Stimulated activated naive CD4-positive, alpha-beta T cell treated with Interleukin-2 at 50 U/mL for 16 hours (primary cell): ENCODE measurements at places on chromosomes 11 and 22.

- no peak for DNase-seq
Measured at GRCh38 chr11:1396375-1396841, 6.7 kb downstream of the BRSK2 start.

GRCh38 chr11:1665313-1665712 is 31.7 kb upstream of the KRTAP5-6 start:
- DNase-seq = no peak

GRCh38 chr22:35310556-35311550 is 11.2 kb downstream of the TOM1 start:
- peak; percentile 16 for DNase-seq

- no peak for DNase-seq
Measured at GRCh38 chr11:31617246-31617645, 107.7 kb downstream of the ELP4 start.

GRCh38 chr11:35661534-35661933 is 1.0 kb upstream of the TRIM44 start:
- no peak for DNase-seq

DNA sequence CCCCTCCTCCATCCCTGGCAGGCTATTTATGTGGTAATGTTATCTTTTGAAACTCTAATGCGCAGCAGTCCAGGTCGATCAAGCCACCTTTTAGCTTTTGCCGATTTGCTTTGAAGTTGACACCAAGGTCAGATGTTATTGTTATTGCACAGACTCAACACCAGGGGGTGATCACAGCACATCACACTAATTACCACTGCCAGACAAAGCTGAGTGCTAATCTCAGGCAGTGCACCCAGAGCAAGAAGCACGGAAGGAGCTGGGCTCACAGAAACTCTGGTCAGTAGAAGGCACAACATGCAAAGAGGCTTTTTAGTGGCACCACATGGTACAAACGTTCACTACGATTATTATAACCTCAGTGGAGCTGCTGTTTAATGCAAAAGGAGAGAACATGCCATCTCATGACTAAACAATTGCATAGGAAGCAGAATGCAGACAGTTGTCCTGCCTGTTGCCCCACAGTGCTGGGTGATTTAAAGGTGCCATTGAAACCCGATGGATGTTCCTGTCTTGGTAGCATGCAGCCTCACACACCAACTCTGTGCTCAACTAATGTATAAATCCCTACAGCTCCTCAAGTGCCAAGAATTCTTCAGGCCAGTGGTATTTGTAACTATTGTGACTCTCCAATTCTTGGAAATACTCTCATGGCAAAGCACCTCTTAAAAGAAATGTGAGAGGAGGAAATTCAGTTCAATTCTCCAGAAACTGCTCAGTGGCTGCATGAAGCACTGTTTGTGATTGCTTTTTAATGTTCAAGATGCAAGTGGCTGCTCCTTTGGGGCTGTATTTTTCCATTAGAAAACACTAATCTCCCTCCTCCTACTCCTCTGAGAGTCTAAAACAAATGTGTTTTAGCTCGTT is 353.9 kb upstream of the DDI1 start:
- DNase-seq = peak; percentile 1

GRCh38 chr11:41051919-41052635 is 407.4 kb downstream of the LRRC4C start:
- DNase-seq = no peak

DNA sequence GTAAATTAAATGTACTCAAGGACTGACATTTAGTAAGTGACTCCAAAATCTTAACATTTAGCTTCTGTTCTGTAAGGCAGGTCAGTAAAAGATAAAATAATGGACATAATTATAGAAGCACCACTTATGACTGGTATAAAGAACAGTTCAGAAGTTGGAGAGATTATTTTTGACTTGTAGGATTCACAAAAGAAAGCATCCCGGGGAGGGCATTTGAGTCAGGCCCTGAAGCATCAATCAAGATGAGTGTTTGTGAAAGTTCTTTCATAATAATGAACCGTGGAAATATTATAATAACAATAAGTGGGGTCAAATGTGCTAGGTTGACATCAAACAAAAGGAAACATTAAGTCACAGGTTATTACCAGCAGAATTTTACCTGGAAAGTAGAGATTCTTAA is 201.9 kb downstream of the DDX10 start:
- DNase-seq = no peak

GRCh38 chr11:44763121-44763820 is 36.5 kb downstream of the TSPAN18 start:
- no peak for DNase-seq

GRCh38 chr11:61787928-61788491 is 4.4 kb downstream of the TMEM258 start:
- no peak for DNase-seq

GRCh38 chr11:102560555-102561011 is 30.0 kb upstream of the MMP7 start:
- no peak for DNase-seq

GRCh38 chr22:19386248-19386647 is 45.3 kb downstream of the HIRA start:
- DNase-seq = no peak

- no peak for DNase-seq
Measured at GRCh38 chr22:40997520-40997919, 46.3 kb downstream of the RBX1 start.

GRCh38 chr11:129658526-129658867 is 157.2 kb upstream of the TMEM45B start:
- DNase-seq = no peak

GRCh38 chr11:99522467-99523173 is 501.9 kb downstream of the CNTN5 start:
- DNase-seq = no peak

DNA sequence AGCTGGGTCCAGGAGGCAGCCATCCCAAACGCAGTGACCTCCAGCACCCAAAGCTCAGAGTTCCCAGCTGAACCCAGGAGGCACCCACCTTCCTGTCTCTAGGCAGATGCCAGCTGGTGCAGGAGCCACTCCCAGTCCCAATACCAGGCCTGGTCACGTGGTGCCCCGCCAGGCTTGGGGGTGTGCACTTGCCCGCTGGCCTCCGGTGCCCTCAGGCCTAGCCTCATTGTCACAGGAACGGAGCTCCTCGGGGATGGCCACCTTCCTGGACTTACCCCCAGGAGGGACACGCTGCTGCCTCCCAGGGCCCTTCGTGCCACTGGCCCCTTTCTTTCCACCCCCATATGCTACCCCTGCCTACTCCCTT is 4.6 kb downstream of the BID start:
- no peak for DNase-seq

GRCh38 chr11:10937385-10937771 is 79.5 kb upstream of the ZBED5 start:
- DNase-seq = no peak

- no peak for DNase-seq
Measured at GRCh38 chr11:108796551-108796950, 131.7 kb downstream of the DDX10 start.

DNA sequence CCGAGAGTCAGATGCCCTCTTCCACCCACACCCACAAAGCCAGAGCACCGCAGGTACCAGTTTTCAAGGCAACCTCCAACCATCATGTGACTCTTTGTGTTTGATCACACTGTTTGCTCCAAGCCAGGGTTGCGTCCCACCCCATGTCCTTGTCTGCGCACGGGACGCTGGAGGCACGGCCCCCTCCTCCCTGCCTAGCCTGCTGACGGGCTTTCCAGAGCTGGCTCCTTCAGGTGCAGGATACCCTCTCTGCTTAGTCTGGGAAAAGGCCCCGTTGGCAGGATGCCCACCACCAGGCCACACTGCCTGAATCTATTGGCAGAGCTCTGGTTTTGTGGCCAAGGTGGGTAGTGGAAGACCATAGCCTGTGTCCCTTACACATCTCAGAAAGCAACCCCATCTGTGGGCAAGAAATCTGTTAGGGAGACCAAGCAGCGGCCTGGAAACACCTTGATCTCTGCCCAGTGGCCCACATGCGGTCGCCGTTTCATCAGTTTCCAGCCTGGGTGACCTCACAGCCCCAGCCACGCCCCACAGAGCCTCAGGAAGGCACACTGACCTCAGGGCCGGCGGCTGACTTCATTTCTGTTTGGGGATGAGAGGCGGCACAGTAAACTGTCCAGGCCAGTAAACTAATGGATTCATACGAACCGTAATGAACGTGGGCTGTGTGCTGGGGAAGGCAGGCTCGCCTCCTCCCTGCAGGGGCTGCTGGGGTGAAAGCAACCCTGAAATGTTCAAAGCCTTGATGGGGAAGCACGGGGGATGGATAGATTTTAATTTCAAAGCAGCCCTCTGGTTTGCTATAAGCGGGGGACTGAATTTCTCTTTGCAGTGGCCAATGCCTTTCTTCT is 25.8 kb downstream of the CDPF1 start:
- no peak for DNase-seq

- no peak for DNase-seq
Measured at GRCh38 chr11:59783632-59784090, 26.9 kb downstream of the MRPL16 start.

GRCh38 chr11:116424615-116425261 is 348.0 kb downstream of the BUD13 start:
- no peak for DNase-seq

- no peak for DNase-seq
Measured at GRCh38 chr11:116712428-116712827, 60.4 kb downstream of the BUD13 start.

- DNase-seq = no peak
Measured at GRCh38 chr11:20162824-20163782, 2.8 kb upstream of the DBX1 start.

DNA sequence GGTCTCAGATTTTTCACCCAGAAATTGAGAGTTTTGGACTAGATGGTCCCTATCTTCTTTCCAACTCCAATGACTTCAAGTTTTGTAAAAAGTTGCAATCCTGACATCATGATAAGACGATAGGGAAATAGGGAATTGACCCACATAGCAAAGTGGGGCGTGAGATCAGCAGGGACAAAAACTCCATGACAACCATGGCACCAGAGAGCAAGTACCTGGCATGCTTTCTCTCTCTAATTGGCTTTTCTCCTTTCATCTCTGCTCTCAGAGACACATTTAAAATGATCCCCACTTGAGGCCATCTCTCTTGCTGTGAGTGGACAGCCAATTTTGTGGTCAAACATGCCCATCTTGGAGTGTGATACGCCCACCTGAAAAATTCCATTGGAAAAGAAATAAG is at the start of gene OR5AN1:
OR5AN1 (plus strand) TSS at position 301 of the 400 bp plus-strand sequence. CDS start 5,564 bp downstream, outside the sequence.
- no peak for DNase-seq

GRCh38 chr11:72704028-72704782 is 30.0 kb upstream of the PDE2A start:
- no peak for DNase-seq

GRCh38 chr22:24383061-24383460 is 44.3 kb upstream of the ADORA2A start:
- no peak for DNase-seq

- DNase-seq = no peak
Measured at GRCh38 chr11:26096451-26096850, 235.5 kb upstream of the ANO3 start.

DNA sequence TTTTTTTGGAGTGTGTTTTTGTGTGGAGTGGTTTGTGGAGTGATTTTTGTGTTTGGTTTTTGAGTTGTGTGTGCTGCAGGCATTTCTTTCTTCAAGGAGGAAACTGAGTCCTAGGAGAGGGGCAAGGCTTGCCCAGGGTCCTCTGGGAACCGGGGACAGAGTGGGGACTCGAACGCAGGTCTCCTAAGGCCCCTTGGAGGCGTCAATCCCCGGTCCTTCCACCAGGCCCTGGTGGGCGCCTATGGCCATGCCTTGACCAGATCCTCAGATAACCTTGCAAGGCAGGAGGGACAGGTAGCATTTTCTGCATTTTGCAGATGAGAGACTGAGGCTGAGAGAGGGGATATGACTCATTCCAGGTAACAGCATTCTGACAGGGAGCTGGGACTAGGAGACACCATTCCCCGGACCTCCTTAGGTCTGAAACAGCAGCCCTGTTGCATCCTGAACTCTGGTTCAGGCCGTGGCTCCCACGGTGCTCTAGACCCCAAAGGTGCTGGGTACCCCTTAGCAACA is 39.1 kb downstream of the MYO7A start:
- DNase-seq = no peak

- DNase-seq = no peak
Measured at GRCh38 chr11:9016916-9017642, 13.3 kb upstream of the NRIP3 start.

DNA sequence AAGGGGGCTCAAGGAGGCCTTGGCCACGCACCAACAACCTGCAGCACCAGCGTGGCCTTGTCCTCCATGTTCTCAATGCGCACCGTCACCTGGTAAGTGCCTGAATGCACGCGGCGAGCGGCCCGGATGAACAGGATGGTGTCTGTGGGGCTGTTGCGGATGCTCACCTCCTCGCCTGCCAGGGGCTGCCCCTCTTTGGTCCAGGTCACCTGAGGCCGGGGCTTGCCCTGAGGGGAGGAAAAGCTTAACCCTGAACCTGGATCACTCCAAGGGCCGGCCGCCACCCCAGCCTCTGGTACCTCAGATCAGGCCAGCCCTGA is 19.0 kb downstream of the MYBPC3 start:
- no peak for DNase-seq

- DNase-seq = peak; percentile 20
Measured at GRCh38 chr22:37284805-37285355, 2.6 kb downstream of the CYTH4 start.
